Activated T-helper 1 cell treated with anti-CD3 and anti-CD28 coated beads, Interleukin-12 subunit alpha, Interleukin-12 subunit beta, Interleukin-2, Interleukin-4 antibody, amounts not matched to agents 30 ng/mL and 10 ng/mL and 1 ng/mL, durations not matched to agents 14 hours and 24 hours and 36 hours (primary cell): ENCODE measurements at places on chromosomes 5 and 9. TPM values are rescaled to one million over a fixed set of nuclear protein-coding genes. Genes with fewer than 3 reads are reported as not detected.

TAL2 gene
- total RNA-seq = 0.31 TPM in 1 of 2 replicates, not detected in the other

GRCh38 chr5:131630963-131631350 lies 4.1 kb downstream of the RAPGEF6 start:
- no peak for DNase-seq

DNA sequence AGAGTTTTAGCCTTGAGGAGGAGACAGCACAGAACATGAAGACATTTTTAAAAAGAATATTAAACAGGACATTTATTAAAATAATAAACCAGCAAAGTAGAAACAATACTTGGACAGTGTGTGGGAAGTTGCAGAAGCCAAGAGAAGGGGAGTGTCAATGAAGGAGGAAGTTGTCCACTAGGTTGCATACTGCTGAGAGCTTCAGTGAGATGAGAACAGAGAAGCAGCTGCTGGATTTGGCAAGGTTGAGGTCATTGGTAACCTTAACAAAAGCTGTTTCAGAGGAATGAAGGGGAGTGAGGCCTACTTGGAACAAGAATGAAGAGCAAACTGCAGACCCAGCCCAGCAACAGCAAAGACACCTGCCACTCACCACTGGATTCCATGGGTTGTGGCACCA lies 11.4 kb downstream of the BHMT start:
- DNase-seq = no peak

GRCh38 chr9:106878081-106878837 lies 15.3 kb downstream of the ZNF462 start:
- no peak for DNase-seq

- no peak for DNase-seq
These were observed 20.7 kb downstream of the BRD3 start for GRCh38 chr9:134046894-134047681.

DNA sequence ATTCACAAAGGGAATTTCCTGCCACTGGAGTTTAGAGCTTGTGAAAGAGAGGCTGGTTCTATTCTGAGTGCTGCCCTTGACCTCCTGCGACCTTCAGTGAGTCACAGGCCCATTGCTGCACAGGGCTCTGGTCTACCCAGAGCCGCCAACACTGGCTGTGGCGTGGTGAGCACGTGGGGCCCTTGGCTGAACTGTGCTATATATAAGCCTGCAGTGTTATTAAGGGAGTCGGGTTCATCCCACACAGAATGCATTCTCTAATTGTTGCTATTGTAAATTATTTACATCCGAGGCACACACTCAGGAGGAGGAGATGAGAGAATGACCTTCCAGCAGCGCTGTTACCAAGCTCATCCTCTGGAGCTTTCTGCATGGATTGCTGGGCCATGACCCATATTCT lies 47.1 kb downstream of the BRINP1 start:
- no peak for DNase-seq

GRCh38 chr5:178312880-178313282 lies 80.3 kb upstream of the PHYKPL start:
- no peak for DNase-seq

DNA sequence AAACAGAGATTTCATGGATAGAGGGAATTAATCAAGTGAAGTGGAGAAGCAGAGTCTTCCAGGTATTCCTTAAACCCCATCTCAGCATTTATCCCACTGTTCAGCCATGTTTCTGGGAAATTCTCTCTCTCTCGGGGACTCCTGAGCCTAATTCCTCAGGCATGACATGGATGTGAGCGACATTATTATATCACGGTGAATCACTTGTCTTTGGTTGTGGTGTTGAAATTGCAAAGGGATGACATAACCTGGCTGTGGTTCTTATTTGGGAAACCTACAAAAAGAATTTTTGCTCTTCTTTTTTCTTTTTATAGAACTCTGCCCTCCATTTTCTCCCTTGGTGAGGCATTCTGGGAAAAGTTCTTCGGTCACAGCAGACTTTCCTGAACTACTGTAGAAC lies 457.9 kb upstream of the PTGER4 start:
- no peak for DNase-seq

GRCh38 chr5:109468737-109469420 lies 59.1 kb upstream of the PJA2 start:
- peak; percentile 37 for DNase-seq

BARHL1 gene
- total RNA-seq = not detected in 2 replicates

DNA sequence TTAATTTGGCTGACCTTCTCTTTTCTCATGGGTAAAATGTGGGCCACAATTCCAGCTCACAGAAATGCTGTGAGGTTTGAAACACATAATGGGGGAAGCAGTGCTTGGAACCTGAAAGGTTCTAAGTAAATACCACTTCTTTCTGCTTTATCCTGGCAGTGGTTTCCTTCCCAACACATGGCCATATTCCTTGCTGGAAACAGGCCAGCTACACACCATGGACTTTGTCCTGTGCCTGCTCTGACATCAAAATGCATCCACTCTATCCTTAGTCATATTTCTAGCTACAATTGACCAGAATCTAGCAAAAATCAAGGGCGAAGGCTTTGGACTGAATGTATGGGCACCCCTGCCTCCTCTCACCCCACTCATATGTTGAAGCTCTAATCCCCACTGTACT lies 93.1 kb upstream of the TRPC7 start:
- no peak for DNase-seq

- peak; percentile 11 for DNase-seq
These were observed 102.2 kb downstream of the DEPDC1B start for GRCh38 chr5:60597572-60598320.

DNA sequence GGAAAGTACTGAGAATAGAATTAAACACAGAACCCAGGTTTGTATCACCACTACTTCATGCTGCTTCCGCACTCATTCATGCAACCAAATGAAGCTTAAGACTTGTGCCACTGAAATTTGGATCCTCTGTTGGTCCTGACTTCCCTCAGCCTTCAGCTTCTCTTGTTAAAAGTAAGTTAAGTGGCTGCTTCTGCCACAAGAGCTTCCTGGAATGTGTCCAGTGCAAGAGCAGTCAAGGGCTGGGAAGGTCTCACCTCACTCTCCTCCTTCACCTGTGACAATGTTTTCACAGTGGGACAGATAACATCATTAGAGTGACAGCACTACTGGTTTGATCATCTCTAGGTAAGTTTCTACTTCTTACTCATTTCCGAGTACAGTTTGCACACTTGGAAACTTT lies 7.9 kb downstream of the SNCAIP start:
- no peak for DNase-seq

- no peak for DNase-seq
These were observed 48.7 kb downstream of the ANKDD1B start for GRCh38 chr5:75659791-75660450.

C9orf152 gene
- total RNA-seq = not detected in 2 replicates

DNA sequence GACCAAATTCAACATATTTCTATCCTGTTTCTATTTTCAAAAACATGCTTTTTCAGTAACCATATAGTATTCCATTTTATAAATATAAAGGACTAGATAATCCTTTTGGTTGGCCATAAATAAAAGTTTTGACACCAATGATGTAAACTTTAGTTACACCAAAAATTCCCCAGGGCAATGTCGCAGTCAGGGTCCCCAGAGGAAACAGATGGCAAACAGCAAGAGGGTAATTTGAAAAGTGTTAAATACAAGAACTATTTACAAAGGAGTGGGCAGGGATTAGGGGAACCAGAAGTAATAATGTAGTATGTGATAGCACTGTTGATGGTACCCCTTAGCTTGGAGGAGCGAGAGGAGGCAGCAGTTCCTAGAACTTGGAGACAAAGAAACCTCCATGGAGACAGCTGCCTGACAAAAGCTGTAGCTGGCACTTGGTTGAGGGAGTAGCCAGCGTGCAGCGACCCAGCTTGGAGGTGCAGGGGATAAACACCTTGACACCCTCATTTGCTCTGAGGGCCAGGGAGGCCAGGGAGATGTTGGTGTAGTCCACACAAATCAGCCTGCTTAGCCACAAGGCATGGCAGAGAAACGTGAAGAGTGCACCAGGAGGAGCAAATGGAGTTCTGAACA lies 18.3 kb upstream of the MSANTD3 start:
- no peak for DNase-seq

DNA sequence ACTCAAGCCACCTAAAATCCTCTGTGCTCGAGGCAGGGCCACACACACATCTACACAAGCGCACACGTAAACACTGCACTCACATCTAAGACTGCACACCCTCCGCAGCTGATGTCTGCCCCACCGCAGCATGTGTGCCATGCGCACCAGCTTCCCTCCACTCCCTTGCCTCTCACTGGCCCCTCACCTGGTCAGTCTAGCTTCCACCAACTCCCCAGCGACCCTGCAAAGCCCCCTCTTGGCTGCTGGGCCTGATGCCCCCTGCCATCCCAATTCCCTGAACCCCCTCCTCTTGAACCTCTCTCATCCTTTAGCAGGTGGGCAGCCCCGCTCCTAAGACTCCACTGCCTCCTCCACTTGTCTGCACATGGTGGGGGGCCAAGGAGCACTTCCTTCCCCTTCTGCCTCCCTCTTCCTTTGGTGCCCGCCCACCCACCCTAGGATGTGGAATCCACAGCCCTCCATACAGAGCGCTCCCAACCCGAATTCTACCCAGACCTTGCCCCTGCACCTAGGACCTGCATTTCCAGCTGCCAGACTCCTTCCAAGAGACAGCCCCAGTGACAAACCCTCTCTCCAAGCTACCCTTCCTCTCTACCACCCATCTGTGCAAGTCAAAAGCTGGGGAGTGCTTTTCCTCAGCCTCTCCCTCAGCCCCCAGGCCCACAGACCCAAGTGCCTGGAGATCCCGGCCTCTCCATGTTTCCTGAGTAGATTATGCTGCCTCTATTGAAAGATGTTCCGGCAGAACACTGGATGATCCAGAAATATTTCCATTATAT lies 23.9 kb downstream of the ADAMTS2 start:
- no peak for DNase-seq
